ENCODE measurements at places on chromosomes 7 and 10.
A peak's percentile ranks its signal among the peaks of the same experiment; 100 is the strongest.

- DNase-seq: no peak
Observed at GRCh38 chr7:36165059-36165458, 12.0 kb downstream of the EEPD1 start.

- no peak for DNase-seq
Observed at GRCh38 chr7:97845622-97846203, 26.5 kb downstream of the ASNS start.

- DNase-seq: no peak
Observed at GRCh38 chr10:75410132-75411005, 8.8 kb upstream of the ZNF503 start.

GRCh38 chr10:26374426-26374825, 63.7 kb upstream of the APBB1IP start:
- DNase-seq: no peak

DNA sequence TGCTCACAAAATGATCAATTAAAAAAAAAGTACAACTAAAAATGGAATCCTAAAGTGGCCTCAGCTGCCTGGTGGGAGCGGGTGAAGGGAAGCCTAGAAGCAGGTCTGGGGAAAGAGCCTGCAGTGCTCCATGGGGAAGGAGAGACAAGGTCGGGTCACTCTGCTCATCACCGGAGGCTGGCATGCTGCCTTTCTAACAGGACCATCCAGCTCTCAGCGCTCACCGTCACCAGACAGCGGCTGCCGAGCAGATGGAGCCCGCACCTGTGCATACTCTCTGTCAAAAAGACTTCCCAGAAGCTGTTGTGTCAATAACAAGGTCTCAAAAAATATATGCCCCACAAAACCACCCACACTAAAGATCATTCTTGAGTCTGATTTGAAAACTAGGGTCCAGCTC, 112.8 kb downstream of the BAMBI start:
- DNase-seq: no peak

DNA sequence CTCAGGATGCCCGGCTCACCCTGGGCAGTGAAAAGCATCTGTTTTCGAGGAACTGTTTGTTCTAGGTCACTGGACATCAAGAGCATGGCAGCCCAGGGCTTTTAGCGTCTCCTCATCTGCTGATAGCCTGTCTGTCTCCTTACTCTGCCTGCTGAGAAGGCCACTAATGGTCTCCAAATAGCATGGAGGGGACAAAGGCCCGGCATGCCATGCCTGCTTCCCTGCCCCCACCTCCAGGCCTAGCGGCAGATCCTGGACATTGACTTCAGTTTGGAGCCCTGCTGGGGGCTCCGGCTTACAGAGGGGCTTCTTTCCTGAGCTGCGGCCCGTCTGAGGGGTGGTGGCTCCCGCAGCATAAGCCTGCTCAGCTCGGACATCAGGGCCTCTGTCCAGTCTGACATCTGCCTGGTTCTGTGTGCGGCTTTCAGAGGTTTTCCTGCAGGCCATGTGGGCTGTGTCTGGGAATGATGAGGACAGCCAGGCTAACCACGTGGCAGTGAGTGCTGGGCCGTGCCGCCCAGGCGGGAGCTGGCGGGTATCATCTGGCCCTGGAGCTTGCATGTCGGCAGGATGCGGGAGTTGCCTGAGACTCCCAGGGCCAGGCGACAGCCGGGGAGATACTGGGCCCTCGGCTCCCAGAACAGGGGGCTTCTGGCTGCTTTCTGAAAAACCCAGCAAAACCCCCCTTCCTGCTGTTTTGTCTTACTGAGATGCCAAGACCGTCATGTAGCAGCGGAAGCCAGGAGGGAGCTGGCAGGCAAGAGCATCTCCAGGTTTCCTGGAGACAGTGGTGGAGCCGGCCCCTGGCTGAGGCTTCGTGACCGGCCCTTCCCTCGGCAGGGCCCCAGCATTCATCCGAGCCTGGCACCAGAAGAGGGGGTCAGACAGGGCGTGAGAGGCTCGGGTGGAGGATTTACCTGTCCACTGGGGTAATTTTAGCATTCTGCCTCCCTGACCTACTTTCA, 9.2 kb downstream of the PFKFB3 start:
- no peak for DNase-seq

- DNase-seq: no peak
Observed at GRCh38 chr10:64773357-64773756, 1252.2 kb downstream of the REEP3 start.

DNA sequence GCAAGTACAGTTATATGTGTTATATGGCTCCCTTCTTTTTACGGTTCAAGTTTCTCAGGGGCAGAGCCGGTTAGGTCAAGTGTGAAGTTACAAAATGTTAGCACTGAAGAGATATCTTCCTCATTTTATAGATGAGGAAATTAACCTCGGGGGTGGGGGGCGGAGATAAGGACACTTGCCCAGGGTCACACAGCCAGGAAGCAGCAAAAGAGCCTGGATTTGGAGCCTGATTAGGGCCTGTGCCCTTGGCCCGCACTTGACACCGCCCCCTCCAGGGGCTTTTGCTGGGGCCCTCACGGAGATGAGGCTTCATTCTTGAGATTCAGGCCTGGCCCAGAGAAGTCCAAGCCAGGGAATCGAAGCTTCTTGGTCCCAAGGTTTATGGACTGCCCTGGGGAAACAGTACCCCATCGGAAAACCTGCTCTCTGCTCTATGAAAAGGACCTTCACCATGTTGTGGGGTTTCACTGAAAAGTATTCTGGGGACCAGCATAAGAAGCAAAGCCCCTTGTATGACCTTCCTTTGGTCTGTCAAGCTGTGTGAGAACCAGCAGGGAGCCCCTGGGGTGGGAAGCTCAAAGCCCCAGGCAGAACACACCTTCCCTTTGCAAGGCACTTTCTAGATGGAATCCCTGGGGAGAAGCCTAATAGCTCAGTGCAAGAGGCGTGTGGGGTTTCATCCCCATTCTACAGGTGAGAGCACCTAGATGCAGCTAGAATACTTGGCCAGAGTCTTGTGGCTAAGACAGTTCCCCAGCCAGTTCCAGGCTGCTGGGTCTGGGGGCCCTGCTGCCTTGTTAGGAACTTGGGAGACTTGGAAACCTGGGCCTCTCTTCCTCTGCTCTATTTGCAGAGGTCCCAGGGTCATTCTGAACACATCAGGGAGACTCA, 21.9 kb downstream of the UNC5B start:
- DNase-seq: no peak

- no peak for DNase-seq
Observed at GRCh38 chr10:74586088-74586585, 240.3 kb upstream of the KAT6B start.

- DNase-seq: no peak
Observed at GRCh38 chr7:34718867-34719266, 60.8 kb downstream of the NPSR1 start.

- DNase-seq: no peak
Observed at GRCh38 chr10:48333856-48334255, 27.4 kb downstream of the MAPK8 start.

DNA sequence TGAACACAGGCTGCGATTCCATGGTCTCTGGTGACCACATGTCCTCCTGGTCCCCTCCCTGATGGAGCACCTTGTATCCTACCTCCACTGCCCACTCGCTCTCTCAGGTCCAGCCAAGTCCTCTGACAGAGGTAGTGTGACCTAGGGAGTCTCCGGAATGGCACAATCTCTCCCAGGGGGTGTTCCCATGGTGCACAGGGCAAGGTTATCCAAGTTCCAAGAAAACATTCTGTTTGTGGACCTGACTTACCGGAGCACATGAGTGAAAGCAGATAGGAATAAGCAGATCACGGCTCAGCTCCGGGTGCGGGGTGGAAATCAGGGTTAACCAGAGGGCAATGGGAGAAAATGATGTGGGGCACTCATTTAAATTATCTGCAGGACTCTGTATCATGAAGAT, 45.8 kb upstream of the INSIG1 start:
- DNase-seq: no peak

DNA sequence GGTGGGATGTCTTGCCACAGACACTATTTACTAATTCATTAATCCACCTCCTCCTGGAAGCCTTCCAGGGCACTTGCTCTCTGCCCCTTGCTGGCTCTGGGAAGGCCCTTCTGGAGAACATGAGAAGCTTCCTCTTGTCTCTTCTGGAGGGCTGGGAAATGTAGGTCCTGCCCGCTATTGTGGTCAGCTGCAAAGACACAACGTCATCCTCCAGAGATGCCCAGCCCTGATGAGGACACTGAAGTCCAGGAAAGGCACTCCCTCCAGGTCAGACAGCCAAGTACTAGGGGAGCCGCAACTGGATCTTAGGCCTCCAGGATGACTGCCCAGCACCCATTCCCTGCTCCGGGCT, 9.6 kb upstream of the TACR2 start:
- no peak for DNase-seq

- DNase-seq: no peak
Observed at GRCh38 chr10:82969405-82969804, 1094.4 kb downstream of the NRG3 start.

DNA sequence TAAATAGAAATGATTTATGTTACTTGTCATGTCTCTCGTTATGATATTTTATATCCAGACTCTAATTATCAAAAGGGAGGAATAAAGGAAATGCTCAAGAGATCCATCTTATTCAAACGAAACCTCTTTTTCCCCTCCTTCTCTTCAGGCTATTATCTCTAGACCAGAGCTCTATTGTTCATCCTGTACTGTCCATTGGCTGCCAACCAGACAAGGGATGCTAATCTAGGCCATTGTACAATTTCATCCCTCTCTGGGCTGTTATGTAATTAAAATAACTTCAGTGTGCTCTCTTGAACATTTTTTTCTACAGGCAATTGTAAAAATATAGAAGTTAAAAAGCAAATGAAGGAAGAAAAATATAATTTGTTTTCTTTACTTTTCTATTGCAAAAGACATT, 220.4 kb downstream of the HDAC9 start:
- no peak for DNase-seq

GRCh38 chr7:27782849-27783248, 42.9 kb downstream of the TAX1BP1 start:
- no peak for DNase-seq

- DNase-seq: no peak
Observed at GRCh38 chr7:37230221-37230620, 218.4 kb downstream of the ELMO1 start.

DNA sequence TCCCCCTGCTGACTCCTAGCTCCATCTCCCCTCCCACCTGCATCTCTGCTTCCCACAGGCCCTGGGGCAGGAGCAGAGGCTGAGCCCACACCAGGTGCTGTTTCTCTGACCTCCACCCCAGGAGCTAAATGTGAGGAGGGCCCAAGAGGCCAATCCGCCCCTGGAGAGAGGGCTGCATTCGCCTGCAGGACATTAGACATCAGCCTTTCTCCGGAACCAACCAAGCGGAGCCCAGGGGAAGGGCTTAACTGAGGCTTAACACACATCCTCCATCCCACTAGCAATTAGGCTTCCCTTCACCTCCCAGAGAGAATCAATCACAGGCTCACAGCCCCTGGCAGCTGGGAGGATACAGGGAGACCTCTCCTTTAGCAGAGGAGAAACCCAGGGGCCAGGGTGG, 50.5 kb downstream of the SH3PXD2A start:
- DNase-seq: no peak

DNA sequence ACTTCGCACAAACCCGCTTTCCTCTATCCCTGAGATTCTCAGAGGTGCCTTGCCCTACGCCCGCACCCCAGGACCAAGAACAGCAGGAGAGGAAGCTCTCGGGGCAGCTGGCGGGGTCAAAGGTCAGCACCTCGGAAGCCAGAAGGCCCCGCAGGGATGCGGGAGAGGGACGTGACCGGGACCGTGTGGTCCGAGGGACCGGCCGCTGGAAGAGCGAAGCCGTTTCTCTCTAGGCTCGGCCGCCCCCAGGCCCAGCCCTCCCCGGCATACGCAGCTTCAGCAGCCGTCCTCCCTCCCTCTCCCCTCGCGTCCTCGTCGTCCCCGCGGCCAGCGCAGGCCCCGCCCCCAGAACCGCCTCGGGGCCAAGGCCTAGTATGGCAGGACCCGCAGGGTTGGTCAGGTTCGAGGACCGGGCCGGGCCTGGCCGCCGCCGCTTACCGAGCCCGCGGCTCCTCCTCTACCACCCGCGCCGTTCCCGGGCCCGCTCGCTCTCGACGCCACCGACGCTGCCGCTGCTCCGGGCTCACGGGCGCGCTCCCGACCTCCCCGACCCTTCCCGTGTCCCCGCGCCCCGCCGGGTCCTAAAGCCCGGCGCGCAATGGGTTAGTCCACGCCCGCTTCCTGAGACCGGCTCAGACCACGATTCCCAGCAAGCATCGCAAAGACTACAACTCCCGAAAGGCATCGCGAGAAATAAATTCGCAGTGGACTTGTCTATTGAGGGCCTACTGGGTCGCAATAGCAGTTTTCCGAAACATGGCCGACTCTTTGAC, at the start of gene ARMH3:
TSS of gene ARMH3 (minus strand) at position 527 of the 773 bp plus-strand sequence. CDS start 16,059 bp downstream, outside the sequence.
- DNase-seq: peak; percentile 98

Measured in HEK293T (cell line).